Spinal cord (tissue), 10 donors: ENCODE measurements at places on chromosomes 2 and 18. TPM values are rescaled to one million over a fixed set of nuclear protein-coding genes. Genes with fewer than 3 reads are reported as not detected.

GRCh38 chr18:6315517-6316331, 99.0 kb downstream of the L3MBTL4 start:
- H3K4me3 ChIP-seq: no peak overlapping the region
- H3K4me1 ChIP-seq: no peaks in the 10 kb centered on the region
- no peaks in the 10 kb centered on the region for H3K27me3 ChIP-seq
- no peak for DNase-seq
- no peak overlapping the region for H3K27ac ChIP-seq

DNA sequence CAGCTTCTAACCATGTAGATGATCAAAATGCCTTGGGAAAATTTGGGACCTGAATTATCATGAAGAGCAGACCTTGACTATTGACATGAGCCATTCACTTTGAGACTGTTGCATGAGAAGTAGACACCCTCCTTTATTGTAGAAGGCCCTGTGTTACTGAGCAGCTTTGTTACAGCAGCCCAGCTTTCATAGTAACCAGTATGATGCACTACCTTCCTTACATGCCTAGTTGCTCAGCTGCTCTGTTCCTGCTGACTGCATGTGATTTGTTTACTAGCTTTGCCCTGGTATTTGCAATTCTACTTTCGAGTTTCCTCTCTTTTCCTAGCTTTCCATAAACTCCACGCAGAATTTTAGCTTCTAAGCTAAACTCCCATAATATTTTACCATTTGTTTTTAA, 11.2 kb upstream of the FN1 start:
- no peaks in the 10 kb centered on the region for H3K27me3 ChIP-seq
- H3K36me3 ChIP-seq: no peaks in the 10 kb centered on the region
- no peak for DNase-seq
- H3K4me3 ChIP-seq: no peak overlapping the region

GRCh38 chr2:20594957-20595356, 55.9 kb downstream of the HS1BP3 start:
- H3K4me3 ChIP-seq: no peak overlapping the region
- no peaks in the 10 kb centered on the region for H3K36me3 ChIP-seq
- no peak for DNase-seq
- H3K27ac ChIP-seq: peak overlapping the region; percentile 55
- no peaks in the 10 kb centered on the region for H3K27me3 ChIP-seq

- H3K27me3 ChIP-seq: peaks cover 80% of the 10 kb centered on the region
- H3K36me3 ChIP-seq: no peaks in the 10 kb centered on the region
- no peak overlapping the region for H3K4me3 ChIP-seq
Observed at GRCh38 chr2:73290049-73290839, 3.1 kb downstream of the EGR4 start.

Gene FOXD4L1
- total RNA-seq: 0.17 TPM

Gene DYSF
- total RNA-seq: 12.0 TPM

Gene TMEM247
- total RNA-seq: not detected

Gene SCYGR3
- total RNA-seq: not detected
